Bronchial epithelial cell (primary cell): ENCODE measurements at places on chromosomes 1 and 21.

GRCh38 chr1:240515505-240515904, 96.5 kb downstream of the GREM2 start:
- DNase-seq, result no peak

DNA sequence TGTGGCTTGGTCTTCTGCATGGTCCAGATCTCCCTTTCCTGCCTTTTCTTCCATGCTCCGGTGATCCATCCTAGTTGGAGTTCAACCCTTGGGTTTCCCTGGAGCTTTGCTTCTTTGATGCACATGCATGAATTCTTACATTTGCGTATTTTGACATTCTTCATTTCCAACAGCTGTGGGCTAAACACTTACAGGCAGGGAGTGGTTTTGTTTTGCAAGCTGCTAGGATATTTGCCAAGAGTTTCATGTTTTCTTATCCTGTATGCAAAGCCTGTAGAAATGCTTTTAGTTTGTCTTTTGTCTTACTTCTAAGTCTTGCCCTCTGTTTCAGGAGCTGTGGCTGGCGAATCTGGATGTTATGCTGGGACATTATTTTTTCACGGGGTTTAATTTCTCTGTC, 90.3 kb upstream of the PAXBP1 start:
- no peak for DNase-seq

- DNase-seq, result no peak
These were observed 2.2 kb downstream of the RGS2 start for GRCh38 chr1:192811006-192811405.

DNA sequence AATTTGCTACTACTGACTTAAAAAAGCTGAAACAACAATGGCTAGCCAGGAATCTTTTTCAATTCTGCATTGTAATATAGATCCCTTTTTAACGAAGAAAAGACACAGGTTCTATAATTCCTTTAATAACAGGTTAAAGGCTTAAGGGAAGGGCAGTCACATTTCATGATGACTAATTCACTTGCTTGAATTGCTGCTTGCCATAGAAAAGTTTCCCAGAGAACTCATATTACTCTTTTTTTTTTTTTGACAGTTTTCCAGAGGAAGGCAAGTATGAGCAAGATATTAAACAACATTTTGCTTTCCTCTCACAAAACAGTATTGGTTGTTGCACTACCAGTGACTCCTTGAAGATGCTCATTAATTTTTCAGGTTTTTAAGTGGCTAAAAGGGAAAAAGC, 60.9 kb downstream of the IL23R start:
- DNase-seq, result peak; percentile 92

DNA sequence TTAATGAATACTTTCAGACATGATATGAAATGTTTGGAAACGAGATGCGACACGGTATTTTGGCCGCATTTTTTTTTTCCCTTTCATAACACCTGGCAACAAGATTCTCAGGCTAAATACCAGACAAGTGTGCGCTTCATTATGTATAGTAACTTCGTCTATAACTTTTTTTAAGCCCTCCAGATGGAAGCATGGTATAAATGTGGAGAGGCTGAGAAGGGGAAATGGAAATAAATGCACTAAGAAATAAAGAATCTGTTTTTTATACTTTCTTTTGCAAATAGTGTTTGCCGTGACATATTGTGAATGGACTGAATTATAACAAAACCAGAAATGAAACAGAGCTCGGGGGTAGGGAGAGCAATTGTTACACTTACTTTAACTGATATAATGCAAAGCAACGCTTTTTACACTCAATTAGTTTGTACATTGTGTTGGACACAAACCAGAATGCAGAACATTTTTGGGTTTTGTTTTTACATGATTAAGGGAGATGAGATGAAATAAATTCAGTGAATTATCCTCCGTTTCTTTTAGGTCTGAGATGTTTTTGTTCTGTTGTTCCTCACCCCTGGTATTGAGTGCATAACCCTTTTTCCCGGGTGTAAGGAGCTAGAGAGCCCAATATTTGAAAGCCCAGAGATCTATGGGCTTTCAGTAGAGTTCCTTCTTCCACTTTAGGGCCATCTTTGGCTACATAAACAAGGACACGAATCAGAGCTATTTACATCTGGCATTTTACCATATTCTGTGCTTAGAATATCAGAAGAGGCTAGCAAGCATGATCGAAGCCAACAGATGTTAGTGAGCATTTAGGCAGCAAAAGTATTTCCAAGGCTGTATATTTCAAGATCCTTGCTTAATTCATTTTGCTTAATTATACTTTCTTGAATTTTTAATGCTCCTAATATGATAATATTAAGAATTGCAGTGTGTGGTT, 478.0 kb downstream of the CAMTA1 start:
- DNase-seq, result no peak

DNA sequence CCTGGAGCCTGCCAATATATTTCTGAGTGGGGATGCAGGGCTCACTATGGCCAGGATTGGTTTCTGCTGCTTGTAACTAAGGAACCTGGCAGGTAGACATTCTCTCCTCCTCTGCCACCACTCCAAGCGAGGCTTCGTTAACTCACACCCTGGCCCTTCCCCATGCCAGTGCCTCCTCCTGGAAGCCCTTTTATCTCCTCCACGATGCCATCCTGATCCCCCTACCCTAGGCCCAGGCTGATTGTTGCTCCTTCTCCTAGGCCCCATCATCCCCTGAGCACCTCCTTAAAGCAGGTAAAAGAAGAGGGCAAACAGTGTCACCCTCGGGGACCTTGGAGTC, 118.5 kb downstream of the DMRTB1 start:
- no peak for DNase-seq

DNA sequence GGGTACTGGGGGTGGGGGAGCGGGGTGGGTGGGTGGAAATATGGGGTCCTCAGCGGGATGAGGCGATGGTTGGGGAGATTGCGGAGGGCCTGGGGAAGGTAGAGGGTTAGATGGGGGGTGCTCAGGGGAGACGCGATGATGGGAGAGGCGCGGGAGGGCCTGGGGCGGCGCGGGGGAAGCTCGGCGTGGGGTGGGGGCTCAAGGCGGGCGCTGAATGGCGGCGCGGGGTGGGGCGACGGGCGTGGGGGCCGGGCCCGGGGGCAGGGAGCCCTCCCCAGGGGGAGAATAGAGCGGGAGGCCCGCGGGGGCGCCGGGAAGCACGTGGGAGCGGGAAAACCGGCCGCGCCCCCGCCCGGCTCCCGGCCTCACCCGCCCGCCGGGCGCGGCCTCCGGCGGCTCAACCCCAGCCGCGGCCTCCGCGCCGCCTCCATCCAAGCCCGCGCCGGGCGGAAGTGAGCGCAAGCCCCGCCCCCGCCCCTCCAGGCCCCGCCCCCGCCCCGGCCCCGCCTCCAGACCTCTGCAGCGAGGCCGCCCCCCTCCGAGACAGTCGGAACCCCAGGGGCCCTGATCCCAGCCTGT, at the start of gene FAAP20:
Gene FAAP20, minus strand, starts transcription at position 454 of the 579 bp plus-strand sequence. Its CDS starts 23 bp downstream, at position 431.
- peak; percentile 15 for DNase-seq

DNA sequence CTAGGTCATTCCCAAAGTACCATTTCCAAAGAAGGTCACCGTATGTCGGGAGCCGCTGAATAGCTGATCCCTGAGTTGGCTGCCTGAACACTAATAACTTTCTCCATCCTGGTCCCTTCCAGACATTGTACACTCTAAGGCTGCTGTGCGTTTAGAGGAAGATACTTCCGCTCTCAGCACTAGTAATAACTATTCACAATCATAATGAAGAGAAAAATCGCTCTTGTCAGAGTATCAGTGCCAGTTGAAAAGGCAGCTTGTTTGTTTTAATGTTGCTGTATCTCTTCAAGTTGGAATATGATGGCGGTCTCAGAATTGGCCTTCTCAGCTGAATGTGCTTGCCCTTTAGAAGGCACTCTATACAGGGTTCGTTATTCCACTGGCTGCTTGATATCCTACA, 43.5 kb downstream of the TGFB2 start:
- DNase-seq, result no peak

- peak; percentile 20 for DNase-seq
These were observed 28.5 kb upstream of the KCNQ4 start for GRCh38 chr1:40755067-40755466.

DNA sequence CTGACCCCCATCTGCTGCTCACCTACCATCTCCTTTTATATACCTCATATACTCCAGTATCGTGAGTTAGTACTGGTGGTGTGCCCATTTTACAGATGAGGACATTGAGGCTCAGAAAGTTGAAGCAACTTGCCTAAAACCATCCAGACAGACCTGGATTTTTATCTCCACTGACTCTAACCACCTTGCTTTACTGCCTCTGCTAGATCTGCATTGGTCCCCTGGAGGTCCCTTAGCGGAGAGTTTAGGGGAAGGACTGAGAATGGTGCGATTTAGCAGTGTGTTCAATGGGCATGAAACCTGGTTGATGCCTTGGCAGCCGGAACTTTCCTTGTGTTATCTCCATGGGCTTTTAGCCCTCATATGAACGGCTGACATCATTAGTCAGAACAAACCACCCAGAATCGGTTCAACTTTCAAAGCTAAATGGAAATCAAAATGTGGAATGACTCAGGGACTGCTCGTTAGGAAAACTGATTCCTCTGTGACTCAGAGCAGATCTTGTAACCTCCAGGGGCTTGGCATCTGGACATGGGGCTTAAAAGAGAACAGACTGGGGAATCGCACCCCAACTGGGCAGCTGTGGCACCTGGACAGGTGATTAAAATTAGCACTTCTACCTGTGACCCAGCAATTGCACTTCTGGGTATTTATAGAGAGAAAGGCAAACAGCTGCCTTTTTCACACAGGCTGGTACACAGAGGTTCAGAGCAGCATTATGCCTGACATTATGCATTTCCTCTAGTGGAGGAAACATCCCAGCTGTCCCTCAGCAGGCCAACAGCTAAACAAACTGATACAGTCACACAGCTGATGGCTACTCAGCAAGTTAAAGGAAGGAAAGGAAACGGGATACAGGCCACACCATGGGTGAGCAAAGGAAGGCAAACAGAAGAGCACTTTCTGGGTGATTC, 25.3 kb downstream of the TMEM51 start:
- peak; percentile 96 for DNase-seq

GRCh38 chr1:2307972-2308371, 79.9 kb downstream of the SKI start:
- no peak for DNase-seq

GRCh38 chr1:101388904-101389546, 152.2 kb downstream of the S1PR1 start:
- no peak for DNase-seq

- peak; percentile 7 for DNase-seq
These were observed 14.7 kb upstream of the BOLA1 start for GRCh38 chr1:149884433-149885338.

GRCh38 chr1:248807067-248807737, 18.5 kb downstream of the SH3BP5L start:
- DNase-seq, result peak; percentile 25

DNA sequence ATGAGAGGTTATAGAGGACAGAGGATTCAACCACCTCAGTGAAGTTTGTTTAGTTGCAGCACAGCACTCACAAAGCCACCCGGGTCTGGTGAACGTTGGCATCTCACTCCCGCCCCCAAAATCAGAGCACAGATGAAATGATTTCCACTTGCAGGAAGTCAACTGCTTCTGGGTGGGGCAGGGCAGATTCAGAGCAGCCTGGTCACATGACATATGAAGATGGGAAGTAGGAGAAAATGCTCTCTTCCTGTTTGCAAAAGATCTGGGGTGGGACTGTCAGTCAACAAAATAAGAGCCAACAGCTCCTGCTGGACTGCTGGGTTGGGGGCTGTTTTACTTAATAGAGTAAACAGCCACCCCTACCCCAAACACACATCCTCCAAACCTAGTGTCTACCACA, 43.2 kb downstream of the LRRC71 start:
- no peak for DNase-seq

- DNase-seq, result no peak
These were observed 253.5 kb upstream of the C1orf174 start for GRCh38 chr1:4153571-4153970.

GRCh38 chr1:9590945-9591668, 2.4 kb downstream of the TMEM201 start:
- no peak for DNase-seq

GRCh38 chr21:36602735-36603134, 96.2 kb upstream of the SIM2 start:
- no peak for DNase-seq

DNA sequence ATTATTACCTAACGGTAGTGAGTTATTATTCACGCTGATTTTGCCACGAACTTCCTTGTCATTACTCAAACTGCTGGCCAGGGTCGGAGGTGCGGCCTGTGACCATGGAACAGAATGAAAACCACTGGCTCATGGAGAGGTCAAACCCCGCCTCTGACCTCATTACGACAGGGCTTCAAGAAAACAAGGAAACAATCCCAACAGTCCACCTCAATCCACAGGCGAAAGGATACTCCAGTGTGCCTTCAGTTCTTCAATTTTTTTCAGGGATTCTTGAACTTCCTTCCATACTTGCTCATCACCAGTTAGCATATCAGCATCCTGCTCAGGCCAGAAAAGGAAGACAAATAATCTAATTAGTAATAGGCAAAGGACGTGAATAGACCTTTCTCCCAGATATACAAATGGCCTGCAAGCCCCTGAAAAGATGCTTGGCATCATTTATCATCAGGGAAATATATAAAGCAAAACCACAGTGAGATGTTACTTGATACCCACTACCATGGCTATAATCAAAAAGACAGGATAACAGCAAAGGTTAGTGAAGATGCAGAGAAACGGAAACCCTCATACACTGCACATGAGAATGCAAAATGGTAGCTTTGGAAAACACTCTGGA, 643.4 kb downstream of the SMYD3 start:
- DNase-seq, result no peak

DNA sequence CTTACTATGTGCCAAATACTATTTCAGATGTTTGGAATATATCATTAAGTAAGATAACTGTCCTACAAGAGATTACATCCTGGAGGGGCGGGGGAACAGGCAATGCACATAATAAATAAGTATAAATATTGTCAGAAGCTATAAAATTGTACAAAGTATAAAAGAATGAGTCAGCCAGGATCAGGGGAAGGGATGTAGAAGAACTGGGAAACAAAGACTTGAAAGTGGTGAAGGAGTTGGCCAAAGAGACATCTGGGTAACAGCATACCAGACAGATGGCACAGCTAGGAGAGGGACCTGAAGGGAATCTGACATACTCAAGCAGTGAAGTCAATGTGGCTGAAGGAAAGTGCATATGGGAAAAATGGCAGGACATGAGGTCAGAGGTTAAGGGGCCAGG, 53.9 kb downstream of the CYYR1 start:
- no peak for DNase-seq

- no peak for DNase-seq
These were observed 140.4 kb upstream of the ETV3 start for GRCh38 chr1:157278383-157279137.

DNA sequence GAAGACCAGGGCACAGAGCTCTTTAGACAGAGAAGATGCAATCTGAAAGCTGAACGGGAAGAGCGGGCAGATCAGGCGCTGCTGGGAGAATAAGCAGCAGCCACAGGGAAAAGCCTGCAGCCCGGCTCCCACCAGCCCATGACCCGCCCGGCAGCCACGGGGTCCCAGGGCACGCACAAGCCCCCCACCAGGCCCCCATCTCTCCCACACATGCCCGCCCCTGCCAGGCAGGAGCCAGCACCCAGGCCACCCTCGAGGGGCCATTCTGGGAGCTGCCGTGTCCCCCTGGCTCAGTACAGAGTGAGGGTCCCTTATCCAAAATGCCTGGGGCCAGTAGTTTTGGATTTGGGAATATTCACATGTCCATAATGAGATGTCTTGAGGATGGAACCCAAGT, 16.3 kb downstream of the SLC19A1 start:
- no peak for DNase-seq

- peak; percentile 57 for DNase-seq
These were observed 61.7 kb downstream of the GPR137B start for GRCh38 chr1:236204039-236204438.

- DNase-seq, result no peak
These were observed 86.6 kb downstream of the PRDM2 start for GRCh38 chr1:13786541-13786940.

GRCh38 chr21:40404396-40404800, 442.6 kb downstream of the DSCAM start:
- DNase-seq, result peak; percentile 30
